ENCODE measurements at places on chromosomes 3 and 15. TPM values are rescaled to one million over a fixed set of nuclear protein-coding genes. Genes with fewer than 3 reads are reported as not detected.

DNA sequence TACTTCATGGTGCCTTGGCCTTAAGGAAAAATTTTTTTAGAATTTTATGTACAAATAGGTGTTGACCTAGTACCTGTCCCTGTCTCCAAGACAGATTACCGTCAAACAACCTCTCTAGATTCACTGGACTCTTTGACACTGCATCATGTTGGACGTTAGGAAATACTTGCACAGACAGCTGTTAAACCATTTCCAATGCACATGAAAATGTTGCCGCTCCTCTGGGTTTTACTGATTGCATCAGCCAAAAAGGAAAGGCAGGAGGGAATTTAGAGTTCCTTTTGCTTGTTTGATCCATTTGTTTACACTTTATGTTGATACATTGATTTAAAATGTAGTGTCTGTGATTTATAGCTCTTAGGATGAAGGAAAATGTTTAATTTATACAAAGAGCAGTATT lies 14.5 kb downstream of the TMEM41A start:
- peaks cover 6% of the 10 kb centered on the region for H3K4me1 ChIP-seq
- no peak for DNase-seq
- H3K36me3 ChIP-seq, result peaks cover 58% of the 10 kb centered on the region
- no peak overlapping the region for H3K4me3 ChIP-seq
- no peaks in the 10 kb centered on the region for H3K27me3 ChIP-seq

DNA sequence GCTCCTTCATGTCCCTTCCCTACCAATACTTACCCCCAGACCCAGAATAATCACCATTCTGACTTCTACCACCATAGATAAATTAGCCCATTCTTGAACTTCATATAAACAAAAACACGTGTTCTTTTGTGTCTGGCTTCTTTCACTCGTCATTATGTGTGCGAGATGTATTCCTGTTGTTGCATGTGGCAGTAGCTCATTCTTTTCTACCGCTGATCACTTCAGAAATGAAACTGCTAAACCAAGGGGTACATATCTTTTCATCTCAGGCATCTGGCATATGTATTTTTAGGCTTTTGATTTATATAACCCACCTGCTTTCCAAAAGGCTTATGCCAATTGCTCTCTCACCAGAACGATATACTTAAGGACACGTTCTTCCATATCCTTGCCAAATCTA lies 13.8 kb upstream of the SCG3 start:
- H3K27ac ChIP-seq, result no peak overlapping the region
- no peaks in the 10 kb centered on the region for H3K36me3 ChIP-seq
- peaks cover 11% of the 10 kb centered on the region for H3K27me3 ChIP-seq
- H3K4me1 ChIP-seq, result no peaks in the 10 kb centered on the region
- H3K4me3 ChIP-seq, result no peak overlapping the region
- no peak for DNase-seq

SLC35G2 gene
- 1.7 TPM for total RNA-seq

- H3K36me3 ChIP-seq, result no peaks in the 10 kb centered on the region
- H3K27me3 ChIP-seq, result no peaks in the 10 kb centered on the region
- H3K4me1 ChIP-seq, result no peaks in the 10 kb centered on the region
Measured at GRCh38 chr3:50441424-50442217, 61.8 kb downstream of the CACNA2D2 start.

DNA sequence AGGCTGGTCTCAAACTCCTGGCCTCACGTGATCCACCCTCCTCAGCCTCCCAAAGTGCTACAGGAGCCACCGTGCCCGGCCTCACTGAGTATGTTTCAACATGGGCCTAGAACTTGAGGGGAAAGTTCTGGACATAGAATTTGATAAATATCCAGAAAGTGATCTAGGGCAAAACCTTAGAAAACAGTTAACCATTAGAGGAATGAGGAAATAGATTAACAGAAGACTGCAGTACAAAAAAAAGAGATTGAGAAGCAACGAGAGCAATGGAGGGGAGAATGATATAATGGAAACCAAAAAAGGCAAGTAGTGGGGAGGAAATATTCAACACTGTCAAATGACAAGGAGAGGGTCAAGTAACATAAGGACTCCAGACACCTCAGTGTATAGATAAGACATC lies 191.5 kb downstream of the PLCH1 start:
- no peaks in the 10 kb centered on the region for H3K36me3 ChIP-seq
- DNase-seq, result no peak
- H3K4me1 ChIP-seq, result peaks cover 37% of the 10 kb centered on the region

- peaks cover 5% of the 10 kb centered on the region for H3K4me1 ChIP-seq
- H3K27me3 ChIP-seq, result no peaks in the 10 kb centered on the region
- H3K27ac ChIP-seq, result no peak overlapping the region
- no peak for DNase-seq
- peaks cover 26% of the 10 kb centered on the region for H3K36me3 ChIP-seq
- no peak overlapping the region for H3K4me3 ChIP-seq
Measured at GRCh38 chr15:82130248-82130647, 84.4 kb upstream of the MEX3B start.

GRCh38 chr3:49028298-49028672 lies 913 bp downstream of the IMPDH2 start:
- H3K4me3 ChIP-seq, result peak overlapping the region; percentile 89
- peak overlapping the region; percentile 97 for H3K27ac ChIP-seq
- H3K27me3 ChIP-seq, result no peaks in the 10 kb centered on the region
- H3K36me3 ChIP-seq, result peaks cover 74% of the 10 kb centered on the region
- no peak for DNase-seq

DNA sequence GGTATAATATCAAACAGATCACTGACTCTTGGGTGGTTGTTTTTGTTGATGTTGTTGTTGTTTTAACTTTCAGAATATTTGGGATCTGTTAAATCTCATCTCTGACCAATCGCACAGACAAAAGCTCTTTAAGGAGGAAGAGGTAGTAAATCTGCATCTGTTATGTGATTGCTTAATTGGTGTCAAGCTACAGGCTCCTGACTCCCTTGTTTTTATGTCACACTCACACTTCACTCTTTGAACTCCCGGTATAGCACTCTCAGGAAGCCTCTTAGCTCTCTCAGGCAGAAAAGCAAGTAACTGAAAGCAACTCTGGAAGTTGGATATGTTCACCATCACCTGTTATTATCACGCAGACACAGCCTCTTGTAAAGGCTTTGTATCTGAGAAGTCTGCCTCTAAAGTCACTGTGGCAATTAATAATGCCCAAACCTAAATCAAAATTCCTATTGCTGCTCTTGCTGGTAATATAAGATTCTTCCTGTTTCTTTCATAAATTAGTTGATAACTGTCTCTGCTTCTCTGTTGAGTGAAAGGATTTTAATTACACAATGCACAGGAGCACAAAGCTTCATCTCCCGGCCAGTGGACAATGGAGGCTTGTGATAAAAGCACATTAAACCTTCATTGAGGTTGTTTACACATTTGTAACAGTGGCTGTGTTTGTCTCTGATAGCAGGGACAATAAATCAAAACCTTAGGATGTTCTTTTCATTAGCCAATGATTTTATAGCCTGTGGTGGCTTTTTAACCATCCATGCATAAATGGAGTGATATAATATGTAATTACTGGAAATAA lies 576.7 kb downstream of the MFSD1 start:
- DNase-seq, result no peak
- H3K4me3 ChIP-seq, result no peak overlapping the region
- no peaks in the 10 kb centered on the region for H3K27me3 ChIP-seq
- no peaks in the 10 kb centered on the region for H3K36me3 ChIP-seq
- no peaks in the 10 kb centered on the region for H3K4me1 ChIP-seq
- H3K27ac ChIP-seq, result no peak overlapping the region

RETNLB gene
- not detected for total RNA-seq

- peak overlapping the region; percentile 61 for H3K27ac ChIP-seq
- peak overlapping the region; percentile 90 for H3K4me3 ChIP-seq
- no peaks in the 10 kb centered on the region for H3K27me3 ChIP-seq
- no peaks in the 10 kb centered on the region for H3K36me3 ChIP-seq
- peaks cover 69% of the 10 kb centered on the region for H3K4me1 ChIP-seq
Measured at GRCh38 chr15:41775651-41776050, 1.4 kb downstream of the MAPKBP1 start.

THRB gene
- total RNA-seq, result not detected

NR2C2 gene
- 52.8 TPM for total RNA-seq

PCOLCE2 gene
- total RNA-seq, result 0.55 TPM

NPAP1 gene
- total RNA-seq, result not detected

Measured in activated CD4-positive, alpha-beta T cell treated with anti-CD3 and anti-CD28 coated beads for 36 hours (primary cell).